ENCODE measurements at places on chromosomes 4 and X.

- DNase-seq: no peak
Measured at GRCh38 chr4:75087865-75088264, 154.9 kb downstream of the PARM1 start.

- DNase-seq: peak; percentile 68
Measured at GRCh38 chr4:148065075-148065474, 333.2 kb downstream of the ARHGAP10 start.

GRCh38 chr4:145939441-145939750, 773 bp upstream of the ZNF827 start:
- no peak for DNase-seq

- DNase-seq: no peak
Measured at GRCh38 chr4:162706632-162707031, 460.1 kb downstream of the NAF1 start.

GRCh38 chr4:87034527-87034926, 99.7 kb downstream of the AFF1 start:
- DNase-seq: no peak

GRCh38 chrX:21745756-21746155, 12.2 kb downstream of the SMPX start:
- DNase-seq: peak; percentile 26

GRCh38 chrX:85569686-85570085, 190.2 kb upstream of the POF1B start:
- no peak for DNase-seq

DNA sequence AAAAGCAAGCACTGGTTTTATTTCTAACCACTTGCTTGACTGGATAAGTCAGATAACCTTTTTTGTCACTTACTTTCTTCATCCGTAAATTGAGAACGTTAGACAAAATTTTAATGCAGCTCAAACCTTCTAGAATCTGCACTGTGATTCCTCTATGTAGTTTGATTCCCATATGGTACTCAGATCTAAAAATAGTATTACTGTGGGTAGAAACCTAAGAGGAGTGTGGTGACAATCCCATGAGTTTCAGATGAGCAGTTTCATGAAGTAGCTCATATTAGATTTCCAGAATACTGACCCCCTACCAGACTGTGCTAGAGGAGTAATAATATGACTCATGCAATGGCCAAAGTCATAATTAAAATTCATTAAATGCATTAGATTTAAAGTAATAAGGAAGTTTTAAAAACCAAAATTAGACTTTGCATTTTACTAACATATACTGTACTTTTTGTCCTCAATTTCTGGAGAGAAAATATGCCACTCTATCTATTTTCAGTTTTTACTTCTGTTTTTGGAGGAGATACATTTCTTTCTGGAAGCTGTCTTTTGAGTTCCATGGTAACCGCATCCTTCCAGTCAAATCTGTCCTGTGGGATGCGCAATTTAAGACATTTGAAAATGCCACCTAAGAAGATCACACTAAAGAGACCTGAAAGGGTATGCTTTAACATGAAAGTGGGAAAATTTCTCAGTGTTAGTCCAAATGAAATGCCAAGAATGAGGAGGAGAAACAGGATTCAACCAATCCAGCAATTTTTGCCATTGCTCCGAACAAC, 64.1 kb upstream of the GPM6A start:
- no peak for DNase-seq

DNA sequence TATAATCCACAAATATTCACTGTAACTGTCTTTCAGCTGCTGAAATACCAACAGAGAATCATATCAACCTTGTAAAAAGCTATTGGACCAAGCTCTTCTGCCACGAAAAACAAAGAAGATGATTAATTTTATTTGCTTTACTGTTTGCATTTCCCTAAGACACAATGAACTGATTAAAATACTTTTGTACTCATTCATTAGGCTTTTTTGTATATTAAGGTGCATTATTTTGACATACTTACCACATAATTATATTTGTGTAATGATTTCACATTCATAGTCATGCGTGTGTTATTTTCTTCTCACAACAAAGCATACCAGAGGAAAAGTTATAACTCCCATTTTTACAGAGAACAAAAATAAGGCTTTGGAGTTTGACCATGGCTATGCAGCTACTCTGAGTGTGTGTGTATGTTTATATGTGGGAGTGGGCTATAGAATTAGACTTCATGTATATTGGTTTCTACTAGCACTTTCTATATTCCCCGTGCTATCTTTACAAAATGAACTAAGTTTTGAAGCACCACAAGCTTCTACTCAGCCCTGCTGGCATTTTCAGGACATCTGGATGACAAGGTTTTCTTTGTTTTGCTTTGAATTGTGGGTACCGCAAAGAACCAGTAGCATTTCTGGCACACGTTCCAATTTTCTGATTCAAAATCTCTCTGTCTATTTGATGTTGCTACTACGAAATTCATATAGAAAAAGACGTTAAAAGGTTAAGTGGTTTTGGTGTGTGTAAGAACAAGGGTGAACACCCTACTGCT, 11.0 kb upstream of the FGF5 start:
- DNase-seq: peak; percentile 26

GRCh38 chrX:19879735-19880378, 7.5 kb downstream of the SH3KBP1 start:
- DNase-seq: no peak

- DNase-seq: no peak
Measured at GRCh38 chr4:81065446-81065845, 34.9 kb downstream of the BMP3 start.

- DNase-seq: no peak
Measured at GRCh38 chrX:115333446-115333845, 43.9 kb downstream of the LUZP4 start.

DNA sequence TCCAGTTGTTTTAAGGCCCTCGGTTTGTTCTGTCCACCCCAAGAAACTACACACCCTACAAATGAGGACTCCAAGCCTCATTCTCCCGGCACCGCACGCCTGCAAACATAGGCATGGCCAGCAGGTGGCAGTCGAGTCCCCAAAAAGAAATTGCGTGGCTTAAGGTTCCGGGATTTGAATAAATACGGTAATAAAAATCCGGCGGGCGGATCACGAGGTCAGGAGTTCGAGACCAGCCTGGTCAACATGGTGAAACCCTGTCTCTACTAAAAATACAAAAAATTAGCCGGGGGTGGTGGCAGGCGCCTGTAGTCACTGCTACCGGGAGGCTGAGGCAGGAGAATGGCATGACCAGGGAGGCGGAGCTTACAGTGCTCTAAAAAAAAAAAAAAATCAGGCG, 21.8 kb upstream of the CSF2RA start:
- DNase-seq: peak; percentile 45

- DNase-seq: no peak
Measured at GRCh38 chr4:146456681-146457080, 65.1 kb downstream of the SLC10A7 start.

GRCh38 chrX:153723351-153724251, 586 bp downstream of the BCAP31 start:
- peak; percentile 66 for DNase-seq

- no peak for DNase-seq
Measured at GRCh38 chrX:137171626-137172025, 137.8 kb upstream of the GPR101 start.

DNA sequence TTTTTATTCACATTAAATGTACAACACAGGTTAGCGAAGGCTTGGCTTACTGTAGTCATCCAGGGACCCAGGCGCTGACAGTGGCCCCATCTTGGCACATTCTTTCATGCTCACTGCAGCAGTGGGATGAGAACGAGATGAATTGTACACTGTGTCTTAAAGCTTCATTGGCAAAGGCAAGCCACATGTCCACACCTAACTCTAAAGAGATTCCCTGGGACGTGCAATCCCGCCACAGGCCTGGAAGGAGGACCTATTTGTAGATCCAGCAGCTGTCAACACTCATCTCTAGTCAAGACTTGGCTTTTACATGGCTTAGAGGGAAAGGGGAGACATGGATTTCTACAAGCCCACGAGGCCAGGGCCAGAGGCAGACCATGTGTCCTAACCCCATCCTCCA, 16.1 kb upstream of the CXCR3 start:
- DNase-seq: no peak

DNA sequence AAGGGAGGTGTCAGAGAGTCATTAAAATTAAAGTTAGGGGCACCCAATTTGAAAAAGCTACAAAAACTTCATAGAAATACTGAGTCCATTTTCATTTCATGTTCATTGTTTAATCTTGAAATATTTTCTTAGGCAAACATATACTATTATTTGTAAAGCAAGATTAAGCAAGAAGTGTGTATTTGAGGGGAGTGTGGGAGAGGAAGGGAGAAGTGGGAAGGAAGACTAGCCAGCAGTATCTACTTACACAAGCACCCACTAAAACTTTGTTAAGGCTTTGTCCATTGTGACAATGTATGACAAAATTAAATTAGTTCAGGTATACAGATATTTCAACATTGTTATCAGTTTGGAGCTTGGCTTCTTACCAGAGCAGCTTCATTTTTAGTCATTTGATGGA, 222.9 kb downstream of the ARHGAP24 start:
- no peak for DNase-seq

- no peak for DNase-seq
Measured at GRCh38 chr4:54041933-54042332, 22.5 kb downstream of the CHIC2 start.

DNA sequence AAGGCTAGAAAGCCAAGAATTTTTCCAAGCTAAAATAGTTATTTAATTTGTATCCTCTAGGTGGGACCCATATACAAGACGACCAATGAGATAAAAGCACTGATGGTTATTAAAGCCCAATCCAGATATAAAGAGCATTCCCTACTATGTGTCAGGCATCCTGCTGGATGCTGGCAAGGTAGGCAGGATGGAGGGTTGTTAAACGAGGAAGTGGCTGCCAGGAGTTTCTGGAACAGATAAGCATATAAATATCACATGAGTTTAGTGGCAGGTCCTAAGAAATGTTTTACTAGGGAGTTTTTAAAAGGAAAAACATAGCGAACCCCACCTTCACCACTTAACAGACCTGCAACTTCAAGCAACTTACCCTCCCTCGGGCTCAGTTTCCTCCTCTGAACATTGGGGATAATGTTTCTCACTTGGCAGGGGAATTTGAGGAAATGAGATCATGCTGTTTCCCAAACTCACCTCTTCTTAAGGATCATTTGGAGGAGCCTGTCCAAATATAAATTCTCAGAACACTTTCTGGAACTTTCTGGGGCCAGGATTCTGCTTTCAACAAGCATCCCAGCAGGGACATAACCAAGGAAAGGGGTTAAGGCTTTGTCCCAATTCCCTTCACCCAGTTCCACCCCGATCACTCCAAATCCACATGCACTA, 94.3 kb upstream of the LDB2 start:
- no peak for DNase-seq

GRCh38 chrX:9682456-9682855, 83.2 kb downstream of the GPR143 start:
- DNase-seq: peak; percentile 49

GRCh38 chr4:106424426-106424825, 55.8 kb upstream of the GIMD1 start:
- DNase-seq: no peak

DNA sequence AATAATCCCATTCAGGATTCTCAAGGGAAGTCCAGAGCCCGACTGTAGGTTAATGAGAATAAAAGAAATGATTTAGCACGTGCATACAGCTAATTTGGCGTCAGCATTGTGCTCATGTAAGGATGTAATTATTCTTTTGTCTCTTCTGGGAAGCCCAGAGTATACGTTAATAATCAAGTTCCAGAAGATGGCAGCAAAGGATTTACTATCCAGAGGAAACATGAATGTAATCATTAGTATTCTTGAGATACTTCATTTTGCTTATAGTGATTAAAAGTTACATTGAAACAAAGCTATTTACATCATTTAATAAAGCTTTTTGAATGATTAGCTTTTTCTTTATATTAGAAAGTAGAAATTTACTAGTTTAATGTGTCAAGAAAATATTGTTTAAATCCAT, 27.1 kb upstream of the MAP9 start:
- DNase-seq: peak; percentile 49

GRCh38 chrX:66142351-66142750, 21.7 kb upstream of the HEPH start:
- DNase-seq: no peak

GRCh38 chrX:40278340-40279090, 180.8 kb upstream of the BCOR start:
- DNase-seq: peak; percentile 70

DNA sequence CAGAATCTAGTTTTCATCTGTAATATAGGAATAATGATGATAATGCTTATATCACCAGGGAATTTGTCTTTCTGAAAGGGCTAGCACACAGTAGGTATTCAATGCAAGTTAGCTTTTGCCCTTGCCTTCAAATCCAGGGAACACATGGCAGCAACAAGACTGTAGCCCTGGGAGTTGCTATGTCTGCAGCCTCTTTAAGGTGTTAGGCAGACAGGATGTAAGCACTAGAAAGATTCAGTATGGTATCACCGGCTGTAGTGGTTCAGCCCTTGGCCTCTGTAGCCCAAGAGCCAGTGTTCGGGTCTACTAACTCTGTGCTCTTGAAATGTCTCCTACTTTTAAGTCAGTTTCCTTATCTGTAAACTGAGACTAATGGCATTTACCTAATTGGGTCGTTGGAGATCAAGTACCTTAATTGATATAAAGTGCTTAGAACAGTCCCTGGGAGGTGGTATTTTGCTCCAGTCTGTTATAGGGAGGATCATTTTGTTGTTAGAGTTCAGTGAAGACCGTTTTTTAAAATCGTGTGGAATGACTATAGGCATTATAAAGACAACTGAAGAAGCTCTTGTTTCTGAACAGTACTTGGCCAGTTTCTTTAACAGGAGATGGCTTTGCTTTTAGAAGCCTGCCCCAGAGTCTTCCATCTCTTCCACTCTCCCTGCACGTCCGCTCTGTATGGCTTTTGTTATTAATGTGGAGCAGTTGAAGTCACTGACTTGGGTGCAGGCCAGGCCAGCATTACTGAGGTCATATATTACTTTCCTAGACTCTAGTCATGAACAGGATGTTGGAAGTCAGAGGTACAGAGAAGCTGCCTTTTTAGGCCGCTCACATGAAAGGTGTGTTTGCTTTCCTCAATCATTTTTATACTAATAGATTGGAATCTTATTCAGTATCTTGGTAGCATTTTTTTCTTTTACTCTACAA, 44.8 kb downstream of the GAB1 start:
- peak; percentile 92 for DNase-seq

DNA sequence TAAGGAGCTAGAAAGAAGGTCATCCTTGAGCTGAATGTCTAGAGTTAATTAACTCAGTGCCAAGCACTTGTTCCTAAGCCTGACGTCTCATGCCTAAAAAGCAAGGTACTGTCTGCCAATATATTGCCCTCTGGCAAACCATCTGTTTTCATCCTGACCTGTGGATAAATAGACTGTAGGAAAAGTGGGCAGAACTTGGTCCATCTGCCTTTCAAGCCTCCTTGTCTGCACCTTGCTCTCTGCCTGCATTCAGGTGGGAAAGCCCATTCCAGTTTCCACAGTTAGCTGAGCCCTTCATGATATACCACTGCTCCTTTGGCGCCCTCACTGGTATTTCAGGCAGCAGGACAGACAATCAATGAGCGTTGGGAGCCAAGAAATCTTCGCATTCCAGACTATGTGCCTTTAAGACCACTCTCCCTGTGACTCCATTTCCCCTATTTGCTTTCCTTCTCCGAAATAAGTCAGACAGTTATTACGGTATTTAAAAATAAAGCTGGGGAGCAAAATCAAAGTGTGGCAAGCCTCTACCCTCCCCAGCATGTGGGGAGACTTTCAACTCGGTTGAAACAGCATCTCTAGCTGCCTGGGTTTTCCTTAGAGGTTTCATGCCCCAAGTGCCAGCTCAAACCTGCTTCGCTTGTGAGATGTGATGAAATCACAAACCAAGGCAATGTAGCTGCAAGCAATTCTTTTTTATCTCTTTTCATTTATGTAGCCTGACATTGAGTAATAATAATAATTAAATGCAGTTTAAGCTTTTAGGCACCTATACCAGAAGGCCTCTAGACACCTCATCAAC, 2.5 kb upstream of the CCDC149 start:
- DNase-seq: no peak
